Sciatic nerve (tissue), 2 donors: ENCODE measurements at places on chromosomes 1 and 21. TPM values are rescaled to one million over a fixed set of nuclear protein-coding genes. Genes with fewer than 3 reads are reported as not detected.

DNA sequence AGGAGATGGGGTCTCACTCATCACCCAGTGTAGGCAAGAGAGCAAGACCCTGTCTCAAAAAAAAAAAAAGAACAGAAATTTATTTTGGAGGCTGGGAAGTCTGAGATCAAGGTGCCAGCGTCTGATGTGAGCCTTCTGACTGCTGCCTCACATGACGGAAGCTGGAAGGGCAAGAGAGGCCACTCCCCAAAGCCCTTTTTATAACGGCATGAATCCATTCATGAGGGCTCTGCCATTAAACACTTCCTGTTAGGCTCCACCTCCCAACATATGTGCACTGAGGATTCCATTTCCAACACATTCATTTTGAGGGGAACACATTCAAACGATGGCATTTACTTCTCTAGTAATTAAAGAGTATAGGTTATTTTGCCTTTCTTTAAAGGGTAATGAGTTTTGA is 50.9 kb upstream of the C1orf198 start:
- no peak for DNase-seq

DNA sequence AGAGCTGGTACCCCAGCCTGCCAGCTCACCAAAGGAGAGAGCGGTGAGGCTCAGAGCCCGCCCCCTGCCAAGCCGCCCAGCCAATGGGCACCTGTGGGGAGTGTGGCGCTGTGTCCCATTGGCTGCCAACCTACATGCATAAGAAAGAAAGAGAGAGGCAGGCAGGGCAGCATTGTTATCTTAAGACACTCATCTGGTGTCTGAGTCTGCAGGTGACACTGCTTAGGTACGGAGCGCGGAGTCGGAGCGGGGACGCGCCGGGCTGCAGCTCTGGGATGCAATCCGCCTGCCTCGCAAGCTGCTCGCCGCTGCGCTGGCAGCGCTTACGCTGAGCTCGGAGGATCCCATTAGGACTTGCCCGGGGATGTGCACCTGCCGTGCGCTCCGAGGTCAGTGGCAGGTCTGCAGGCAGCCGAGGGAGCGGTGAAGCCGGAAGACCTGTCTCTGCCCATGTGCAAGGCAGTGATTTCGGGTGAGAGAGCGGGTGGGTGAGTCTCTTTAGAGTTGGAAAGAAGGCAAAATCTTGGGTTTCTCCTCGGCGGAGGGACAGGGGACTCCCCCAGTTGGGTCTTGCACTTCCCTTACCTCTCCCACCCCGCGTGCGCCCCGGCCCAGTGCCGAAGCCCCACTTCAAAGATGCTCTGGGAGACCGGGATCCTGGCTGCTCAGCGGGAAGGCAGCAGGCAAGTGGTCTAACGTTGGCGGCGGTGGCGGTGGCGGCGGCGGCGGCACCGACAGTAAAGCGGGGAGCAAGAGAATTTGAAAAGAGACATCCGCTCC is at the start of gene BRINP2:
BRINP2 (plus strand) TSS at position 203 of the 780 bp plus-strand sequence. CDS start 58,919 bp downstream, outside the sequence.
- DNase-seq: peak; percentile 59

GRCh38 chr21:42412636-42412933 is 8.9 kb downstream of the UBASH3A start:
- no peak for DNase-seq

DNA sequence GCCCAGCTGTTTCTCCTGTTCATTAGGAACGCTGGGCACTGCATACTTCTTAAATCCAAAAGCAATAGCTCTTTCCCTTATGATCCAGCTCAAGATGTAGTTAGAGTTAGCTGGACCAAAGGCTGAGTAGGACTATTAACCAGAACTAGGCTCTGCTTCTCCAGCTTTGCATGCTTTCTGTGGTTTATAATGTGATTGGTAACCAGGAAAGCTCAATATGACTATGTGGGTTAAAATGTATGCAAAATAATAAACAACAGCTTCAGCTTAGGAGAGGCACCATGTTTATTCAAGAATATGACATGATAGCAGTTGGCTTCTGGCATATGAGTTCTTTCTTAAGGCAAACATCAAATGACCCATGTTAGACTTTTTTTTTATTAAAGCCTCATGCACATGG is 73.8 kb downstream of the LYPLAL1 start:
- DNase-seq: no peak

GRCh38 chr1:30768830-30769718 is 11.5 kb upstream of the LAPTM5 start:
- DNase-seq: no peak

- no peak for DNase-seq
Observed at GRCh38 chr1:31778763-31779488, 14.8 kb upstream of the ADGRB2 start.

PTGER3 gene
- 4.4 TPM for total RNA-seq

CRP gene
- 0.22 TPM for total RNA-seq

TENT5C gene
- 37.0 TPM for total RNA-seq

RHBDL2 gene
- total RNA-seq: 0.22 TPM
